ENCODE measurements at places on chromosomes 13 and 19.

DNA sequence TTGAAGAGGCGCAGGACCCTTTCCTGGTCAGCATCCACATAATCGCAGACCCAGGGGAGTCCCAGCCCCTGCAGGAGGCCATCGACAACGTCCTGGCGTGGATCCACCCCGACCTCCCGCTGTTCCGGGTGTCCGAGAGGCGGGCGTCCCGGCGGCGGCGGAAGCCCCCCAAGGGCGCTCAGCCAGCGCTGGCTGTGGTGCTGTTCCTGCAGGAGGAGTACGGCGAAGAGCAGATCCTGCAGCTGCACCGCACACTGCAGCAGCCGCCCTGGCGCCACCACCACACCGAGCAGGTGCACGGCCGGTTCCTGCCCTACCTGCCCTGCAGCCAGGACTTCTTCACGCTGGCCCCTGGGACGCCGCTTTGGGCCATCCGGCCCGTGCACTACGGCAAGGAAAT, 29.3 kb downstream of the FAM124A start:
- no peak for DNase-seq

GRCh38 chr13:97381189-97381588, 52.8 kb upstream of the RAP2A start:
- DNase-seq = no peak

DNA sequence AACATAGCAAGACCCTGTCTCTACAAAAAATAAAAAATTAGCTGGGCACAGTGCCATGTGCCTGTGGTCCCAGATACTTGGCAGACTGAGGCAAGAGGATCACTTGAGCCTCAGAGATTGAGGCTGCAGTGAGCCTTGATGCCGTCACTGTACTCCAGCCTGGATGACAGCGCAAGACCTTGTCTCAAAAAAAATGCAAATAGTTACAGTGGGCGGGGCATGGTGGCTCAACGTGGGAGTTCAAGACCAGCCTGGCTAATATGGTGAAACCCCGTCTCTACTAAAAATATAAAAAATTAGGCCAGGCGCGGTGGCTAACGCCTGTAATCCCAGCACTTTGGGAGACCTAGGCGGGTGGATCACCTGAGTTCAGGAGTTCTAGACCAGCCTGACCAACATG, 8.5 kb downstream of the PGLS start:
- DNase-seq = no peak

- no peak for DNase-seq
These were observed 91.8 kb downstream of the MIPEP start for GRCh38 chr13:23797276-23797903.

- no peak for DNase-seq
These were observed 24.7 kb downstream of the DPF1 start for GRCh38 chr19:38199340-38199739.
